Left hindlimb (tissue), 1 donor: ENCODE measurements at places on chromosomes 6 and 20.

DNA sequence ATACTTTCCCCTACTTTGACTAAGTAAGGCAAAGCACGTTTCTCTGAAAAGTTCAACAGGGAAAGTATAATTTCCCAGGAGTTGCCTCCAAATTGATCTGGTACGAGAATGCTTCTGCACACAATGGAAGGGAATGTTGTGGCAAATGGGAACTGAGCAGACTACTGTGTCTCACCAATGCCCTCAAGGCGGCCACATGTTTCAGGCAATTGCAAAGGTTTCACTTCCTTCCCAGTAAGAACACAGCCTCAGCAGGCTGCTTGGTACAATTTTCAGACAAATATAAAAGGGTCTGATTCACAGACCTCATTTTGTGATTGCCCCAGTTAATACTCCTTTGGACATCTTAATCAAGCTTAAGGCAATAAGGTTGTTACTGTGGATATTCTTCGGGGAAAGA lies 71.2 kb downstream of the KIAA0319 start:
- DNase-seq, result no peak

DNA sequence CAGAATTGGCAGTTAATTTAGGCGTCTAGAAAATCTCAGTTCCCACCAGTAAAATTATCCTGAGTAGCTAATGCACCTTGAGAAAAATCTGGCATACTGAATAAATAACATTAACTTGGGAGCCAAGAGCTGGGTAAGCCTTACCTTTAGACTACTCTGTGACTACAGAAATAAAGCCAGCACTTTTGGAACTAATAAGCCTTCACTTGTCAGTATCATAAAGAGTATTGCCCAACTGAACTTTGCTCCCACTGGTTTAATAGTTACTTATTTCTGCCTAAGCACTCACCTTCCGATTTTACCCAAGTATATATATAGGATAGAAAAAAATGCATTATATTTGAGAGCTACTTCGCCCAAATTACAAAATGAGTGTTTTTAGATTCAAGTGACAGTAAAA lies 10.7 kb downstream of the FAM8A1 start:
- DNase-seq, result no peak

DNA sequence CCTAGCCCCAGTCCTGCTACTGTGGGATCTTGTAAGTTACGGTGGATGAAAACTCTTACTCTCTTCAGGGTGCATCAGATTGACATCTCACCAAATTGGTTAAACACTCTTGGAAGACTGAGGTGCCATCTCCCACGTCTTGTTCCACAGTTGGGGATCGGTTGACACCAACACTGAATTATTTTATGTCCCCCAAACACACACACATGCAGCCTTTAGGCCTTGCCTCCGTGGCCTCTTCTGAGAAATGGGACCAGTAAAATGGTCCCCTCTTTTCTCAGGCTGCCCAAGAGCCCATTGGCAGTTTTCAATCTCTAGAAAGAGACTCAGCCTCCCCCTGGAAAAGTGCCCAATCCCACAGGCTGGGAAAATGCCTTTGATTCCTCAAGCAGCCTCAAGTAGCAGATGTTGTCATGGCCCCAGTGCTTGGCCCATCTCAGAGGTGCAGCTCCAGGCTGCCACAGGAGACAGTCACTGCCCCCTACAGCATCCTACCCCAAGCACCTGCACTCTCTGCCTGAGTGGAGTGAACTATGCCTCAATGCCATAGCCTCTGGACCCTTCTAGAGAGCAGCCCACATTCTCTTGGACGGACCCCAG lies 163.9 kb downstream of the ANKRD60 start:
- no peak for DNase-seq

DNA sequence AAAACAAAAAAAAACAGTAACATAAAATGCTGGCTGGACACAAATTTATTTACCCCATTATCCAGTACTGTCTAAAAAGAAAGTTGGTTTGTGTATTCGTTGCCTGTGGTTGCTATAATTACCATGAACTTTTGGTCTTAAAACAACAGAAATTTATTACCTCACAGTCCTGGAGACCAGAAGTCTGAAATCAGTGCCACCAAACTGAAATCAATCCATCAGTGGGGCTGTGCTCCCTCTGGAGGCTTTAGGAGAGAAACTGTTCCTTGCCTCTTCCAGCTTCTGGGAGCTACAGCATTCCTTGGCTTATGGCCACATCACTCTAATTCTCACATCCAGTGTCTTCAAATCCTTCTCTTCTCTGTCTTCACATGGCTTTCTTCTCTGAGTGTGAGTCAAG lies 79.4 kb downstream of the SNX5 start:
- DNase-seq, result no peak

DNA sequence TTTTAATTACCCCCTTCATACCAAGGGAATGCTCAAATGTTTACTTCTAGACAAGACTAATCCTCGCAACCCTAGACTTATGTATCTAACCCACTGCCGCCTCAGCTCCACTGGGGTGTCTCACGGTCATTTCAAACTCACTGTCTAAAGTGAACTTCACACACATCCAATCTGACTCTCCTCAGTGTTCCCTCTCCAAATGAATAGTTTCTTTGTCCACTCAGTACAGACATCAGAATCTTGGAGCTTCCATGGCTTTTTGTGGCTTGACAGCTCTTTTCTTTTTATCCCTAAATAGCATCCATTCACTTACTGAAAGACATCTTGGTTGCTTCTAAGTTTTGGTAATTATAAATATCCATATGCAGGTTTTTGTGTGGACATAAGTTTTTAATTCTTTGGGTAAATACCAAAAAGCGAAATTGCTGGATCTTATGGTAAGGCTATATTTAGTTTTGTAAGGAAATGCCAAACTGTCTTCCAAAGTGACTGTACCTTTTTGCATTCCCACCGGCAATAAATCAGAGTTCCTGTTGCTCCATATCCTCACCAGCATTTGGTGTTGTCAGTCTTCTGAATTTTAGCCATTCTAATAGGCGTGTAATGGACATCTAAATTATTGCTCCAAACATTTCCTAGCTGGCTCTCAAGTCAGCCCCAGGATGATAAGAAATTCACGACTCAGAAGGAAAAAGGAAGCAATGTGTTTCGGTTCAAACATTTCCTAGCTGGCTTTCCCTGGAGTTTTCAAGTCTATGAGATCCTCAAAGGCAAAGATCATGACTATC lies 73.1 kb downstream of the DNAAF9 start:
- DNase-seq, result no peak
